ENCODE measurements at places on chromosomes 11 and 22.

GRCh38 chr11:81979448-81979847 is 754.2 kb downstream of the FAM181B start:
- no peak for DNase-seq

GRCh38 chr22:50306753-50307749 is at the start of gene PLXNB2:
Gene PLXNB2 (minus strand): TSS chr22:50307646. CDS start chr22:50290584, 17,062 bp downstream.
- DNase-seq: peak; percentile 88

DNA sequence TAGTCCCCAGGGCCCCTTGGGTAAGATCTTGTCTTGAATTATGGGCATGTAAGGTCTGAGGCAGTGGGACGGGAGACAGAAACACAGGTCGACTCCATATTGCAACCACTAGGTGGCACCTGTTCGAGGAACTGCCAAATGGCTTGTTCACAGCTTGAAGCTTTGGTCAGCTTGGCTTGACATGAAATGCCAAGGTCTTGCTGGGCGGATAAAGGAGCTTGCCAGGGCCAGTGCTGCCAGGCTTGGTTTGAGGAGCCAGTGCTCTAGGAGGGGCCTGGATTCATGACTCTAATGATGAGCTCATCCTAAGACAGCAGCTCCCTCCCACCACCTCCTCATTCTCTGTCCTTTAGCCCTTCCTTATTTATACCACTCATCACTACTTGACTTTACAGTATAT is 11.9 kb upstream of the NRIP3 start:
- DNase-seq: peak; percentile 82

DNA sequence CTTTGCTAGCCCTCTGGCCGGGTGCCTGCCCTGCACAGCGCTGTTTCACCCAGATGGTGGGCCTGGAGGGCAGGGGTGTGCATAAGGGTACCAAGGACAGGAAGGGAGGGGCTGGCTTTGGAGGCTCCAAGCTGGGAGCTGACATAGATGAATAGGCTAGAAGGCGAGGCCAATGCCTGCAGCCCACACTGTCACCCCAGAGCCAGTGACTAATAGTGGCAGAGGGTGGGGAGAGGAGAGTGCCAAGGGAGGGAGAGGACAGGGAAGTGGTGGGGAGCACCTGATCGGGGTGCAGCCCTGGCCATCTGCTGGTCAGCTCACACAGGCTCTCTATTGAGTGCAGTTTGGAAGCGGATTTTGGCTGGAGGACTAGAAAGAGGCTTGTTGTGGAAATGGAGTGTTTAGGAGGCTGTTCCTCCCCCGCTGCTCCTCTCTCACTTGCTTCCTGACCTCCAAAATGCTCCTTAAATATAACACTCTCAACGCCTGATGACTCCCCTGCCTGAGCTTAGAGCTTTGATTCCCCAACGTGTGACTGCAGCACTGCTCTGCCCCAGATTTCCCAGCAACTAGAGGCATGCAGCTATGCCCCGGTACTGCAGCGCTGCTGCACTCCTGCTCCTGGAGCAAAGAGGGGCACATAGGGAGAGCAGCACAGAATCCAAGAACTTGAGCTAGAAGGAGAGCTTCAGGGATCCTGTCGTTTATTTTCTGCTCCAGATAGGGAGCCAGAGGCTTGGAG is 89.2 kb downstream of the GRAMD1B start:
- peak; percentile 68 for DNase-seq

DNA sequence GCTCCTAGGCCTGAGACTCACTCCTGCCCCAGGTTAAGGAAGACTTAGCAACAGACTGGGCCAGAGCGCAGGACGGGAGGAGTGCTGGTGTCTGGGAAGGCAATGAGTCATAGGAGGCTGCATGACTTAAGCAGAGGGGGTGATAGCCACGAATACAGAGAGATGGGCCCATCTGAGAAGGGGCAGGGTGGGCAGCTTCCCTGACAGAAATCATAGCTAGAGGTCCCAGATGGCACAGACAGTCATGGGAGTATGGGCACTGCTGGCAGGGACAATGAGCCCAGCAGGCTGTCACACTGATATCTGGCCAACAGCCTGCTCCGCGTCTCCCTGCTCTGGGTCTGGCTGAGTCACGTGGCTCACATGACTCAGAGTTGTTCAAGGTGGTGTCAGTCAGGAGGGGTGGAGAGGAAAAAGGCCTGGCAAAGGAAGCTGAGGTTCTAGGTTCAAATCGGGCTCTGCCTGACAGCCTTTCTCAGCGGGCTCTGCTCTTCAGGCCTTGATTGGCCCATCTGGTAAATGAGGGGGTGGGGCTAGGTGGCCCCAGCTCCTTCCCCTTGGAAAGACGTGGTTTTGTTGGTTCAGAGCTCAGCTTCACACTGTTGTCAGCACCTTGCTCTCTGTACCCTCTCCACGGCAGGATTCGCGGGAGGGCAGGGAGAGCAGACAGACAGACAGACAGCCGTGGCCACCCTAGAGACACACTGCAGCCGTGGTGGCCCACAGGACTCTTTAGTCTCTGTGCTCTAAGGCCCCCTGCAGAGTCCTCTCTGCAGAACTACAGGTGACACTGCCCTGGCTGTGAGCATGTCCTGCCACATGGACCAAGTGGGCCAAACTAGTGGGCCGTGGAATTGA is 47.8 kb downstream of the DBX1 start:
- peak; percentile 98 for DNase-seq

GRCh38 chr11:6646071-6646470 is 9.5 kb downstream of the DCHS1 start:
- peak; percentile 86 for DNase-seq

DNA sequence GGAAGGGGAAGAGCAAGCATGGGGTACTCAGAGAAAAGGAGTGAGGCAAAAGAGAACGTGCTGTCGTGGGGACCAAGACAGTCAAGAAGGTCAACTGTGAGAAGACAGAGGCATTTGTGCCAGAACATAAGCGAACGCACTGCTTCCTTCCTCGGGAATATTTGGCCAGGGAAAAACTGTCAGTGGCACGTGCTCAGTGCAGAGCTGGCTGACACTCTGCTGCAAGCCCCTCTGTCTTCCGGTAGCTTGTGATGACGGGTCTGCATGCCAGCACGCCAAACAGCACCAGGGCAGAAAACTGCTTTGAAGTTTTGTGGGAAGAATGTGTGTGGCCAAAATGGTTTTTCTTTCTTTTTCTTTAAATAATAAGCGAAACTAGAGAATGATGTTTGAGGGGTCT is 60.6 kb downstream of the SMCO4 start:
- DNase-seq: no peak

- peak; percentile 69 for DNase-seq
Observed at GRCh38 chr11:76206327-76207081, at the start of gene WNT11. Gene WNT11 (minus strand): TSS chr11:76206502. CDS start chr11:76206407, 95 bp downstream.
